ENCODE measurements at places on chromosomes 11 and 22.

DNA sequence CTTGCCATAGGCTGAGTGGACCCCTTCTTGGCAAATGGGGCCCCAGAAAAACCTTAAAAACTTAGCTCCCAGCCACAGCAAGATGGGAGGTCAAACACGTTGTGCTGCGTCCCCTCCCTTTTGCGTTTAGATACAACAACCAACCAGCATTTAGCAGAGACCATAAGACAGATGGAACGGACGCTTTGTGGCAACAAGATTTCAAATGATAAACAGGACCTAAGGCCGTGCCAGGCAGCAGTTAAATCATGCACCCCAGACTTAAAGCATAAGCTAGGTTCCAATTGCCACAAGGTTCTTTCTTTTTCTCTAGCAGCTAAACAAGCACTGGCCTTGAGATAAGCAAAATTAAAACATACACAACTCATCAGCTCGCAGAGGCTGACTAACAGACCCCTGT, 39.4 kb upstream of the NTM start:
- no peak for DNase-seq

GRCh38 chr11:8757047-8757446, 74.5 kb downstream of the RPL27A start:
- no peak for DNase-seq

- DNase-seq, result no peak
Measured at GRCh38 chr11:100816823-100817222, 129.7 kb downstream of the ARHGAP42 start.

DNA sequence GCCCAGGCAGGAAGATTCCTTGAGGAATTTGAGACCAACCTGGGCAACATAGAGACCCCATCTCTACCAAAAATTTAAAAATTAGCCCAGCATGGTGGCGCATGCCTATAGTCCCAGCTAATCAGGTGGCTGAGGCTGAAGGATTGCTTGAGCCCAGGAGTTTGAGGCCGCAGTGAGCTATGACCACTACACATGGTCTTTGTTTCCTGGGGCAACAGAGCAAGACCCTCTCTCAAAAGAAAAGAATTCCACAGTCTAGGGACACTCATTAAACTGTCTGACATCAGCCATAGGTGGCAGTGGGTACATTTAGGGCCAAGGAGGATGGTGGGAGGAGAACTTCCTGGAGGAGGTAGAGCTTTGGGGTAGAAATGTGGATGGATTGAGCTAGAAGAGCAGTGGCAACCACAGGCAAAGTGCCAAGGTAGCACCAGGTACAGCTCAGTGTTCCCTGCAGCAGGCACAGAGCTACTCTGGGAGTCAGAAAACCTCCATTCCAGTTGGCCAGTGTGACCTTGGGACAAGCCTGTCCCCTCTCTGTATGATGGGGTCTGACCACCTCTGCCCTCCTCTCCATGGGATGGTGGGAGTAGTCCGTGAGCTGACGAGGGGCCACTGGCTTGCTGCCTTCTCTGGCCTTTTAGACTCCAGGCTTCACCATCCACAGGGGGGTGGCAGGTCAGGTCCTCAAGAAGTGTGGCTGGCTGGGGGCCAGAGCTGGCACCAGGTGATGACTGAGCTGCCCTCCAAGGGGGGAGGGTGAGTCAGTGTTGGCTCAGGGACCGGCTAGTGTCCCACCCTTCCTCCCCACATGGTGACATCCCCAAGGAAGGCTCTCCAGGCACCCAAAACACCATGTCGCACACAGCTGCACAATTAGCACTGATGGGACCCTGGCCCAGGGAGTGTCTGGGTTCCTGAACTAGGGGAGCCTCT, 3.7 kb upstream of the CLCF1 start:
- no peak for DNase-seq

GRCh38 chr22:37126882-37127281, 17.4 kb upstream of the TMPRSS6 start:
- no peak for DNase-seq
